Stimulated activated naive CD8-positive, alpha-beta T cell treated with anti-CD3 and anti-CD28 coated beads, Interleukin-15, Interleukin-2, amounts not matched to agents 100 U/mL and 50 U/mL, for 24 hours (primary cell): ENCODE measurements at places on chromosomes 16 and 17.

DNA sequence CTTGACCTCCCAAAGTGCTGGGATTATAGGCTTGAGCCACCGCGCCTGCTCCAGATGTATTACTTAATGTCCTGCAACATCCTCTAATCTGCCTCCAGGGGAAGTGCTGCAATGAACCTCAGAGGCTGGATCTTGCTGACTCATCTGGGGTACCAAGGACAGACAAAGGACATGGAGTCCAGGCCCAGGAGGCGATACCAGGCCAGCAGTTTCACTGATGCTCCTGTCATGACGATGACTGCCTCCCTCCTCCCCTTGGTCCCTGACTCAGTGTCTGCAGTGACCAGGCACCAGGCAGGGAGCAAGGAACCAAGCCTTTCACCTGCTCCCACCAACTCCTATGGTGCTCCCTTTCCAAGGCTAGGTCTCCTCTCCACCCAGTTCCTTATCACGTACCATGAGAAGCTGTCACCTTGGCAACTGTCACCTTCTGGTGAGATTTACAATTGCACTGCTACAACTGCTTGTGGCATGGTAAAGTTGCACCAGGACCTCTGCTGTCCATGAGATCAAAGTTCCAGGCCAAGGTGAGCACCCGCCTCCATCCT is 21.6 kb upstream of the PHOSPHO1 start:
- DNase-seq: no peak

DNA sequence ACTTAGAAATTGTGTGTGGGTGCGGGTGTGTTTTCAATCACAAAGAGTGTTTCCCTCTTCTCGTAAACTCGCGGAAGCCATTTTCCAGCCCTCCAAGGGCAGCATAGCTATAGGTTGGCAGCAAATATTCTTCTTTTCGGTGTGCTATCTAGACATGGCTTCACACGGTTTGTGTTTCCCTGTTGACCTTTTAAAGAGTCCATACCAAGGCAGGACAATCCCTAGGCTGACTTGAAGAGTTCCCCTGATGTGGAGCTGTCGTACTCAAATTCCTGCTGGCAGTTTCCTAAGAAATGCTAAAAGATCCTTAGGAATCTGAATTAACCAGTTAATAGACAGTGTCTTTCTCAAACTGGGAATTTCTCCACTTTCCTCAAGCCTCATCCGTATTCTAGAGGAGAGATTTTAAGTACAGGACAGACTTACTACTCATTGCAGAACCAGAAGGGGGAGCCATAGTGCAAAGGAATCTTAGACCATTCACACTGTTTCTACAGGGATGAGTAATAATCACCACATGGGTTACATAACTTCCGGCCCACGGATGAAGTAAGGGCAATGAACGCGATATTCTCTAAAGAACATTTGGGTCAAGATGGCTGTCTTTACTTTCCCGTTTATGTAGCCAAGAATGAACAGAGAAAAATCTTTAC is 288.6 kb upstream of the ELAC2 start:
- peak; percentile 12 for DNase-seq

- DNase-seq: no peak
Observed at GRCh38 chr16:65666132-65666941, 544.5 kb upstream of the CDH11 start.

- DNase-seq: no peak
Observed at GRCh38 chr17:42898147-42898811, 2.3 kb upstream of the G6PC1 start.

- DNase-seq: no peak
Observed at GRCh38 chr17:75173526-75173925, 9.2 kb downstream of the SUMO2 start.

DNA sequence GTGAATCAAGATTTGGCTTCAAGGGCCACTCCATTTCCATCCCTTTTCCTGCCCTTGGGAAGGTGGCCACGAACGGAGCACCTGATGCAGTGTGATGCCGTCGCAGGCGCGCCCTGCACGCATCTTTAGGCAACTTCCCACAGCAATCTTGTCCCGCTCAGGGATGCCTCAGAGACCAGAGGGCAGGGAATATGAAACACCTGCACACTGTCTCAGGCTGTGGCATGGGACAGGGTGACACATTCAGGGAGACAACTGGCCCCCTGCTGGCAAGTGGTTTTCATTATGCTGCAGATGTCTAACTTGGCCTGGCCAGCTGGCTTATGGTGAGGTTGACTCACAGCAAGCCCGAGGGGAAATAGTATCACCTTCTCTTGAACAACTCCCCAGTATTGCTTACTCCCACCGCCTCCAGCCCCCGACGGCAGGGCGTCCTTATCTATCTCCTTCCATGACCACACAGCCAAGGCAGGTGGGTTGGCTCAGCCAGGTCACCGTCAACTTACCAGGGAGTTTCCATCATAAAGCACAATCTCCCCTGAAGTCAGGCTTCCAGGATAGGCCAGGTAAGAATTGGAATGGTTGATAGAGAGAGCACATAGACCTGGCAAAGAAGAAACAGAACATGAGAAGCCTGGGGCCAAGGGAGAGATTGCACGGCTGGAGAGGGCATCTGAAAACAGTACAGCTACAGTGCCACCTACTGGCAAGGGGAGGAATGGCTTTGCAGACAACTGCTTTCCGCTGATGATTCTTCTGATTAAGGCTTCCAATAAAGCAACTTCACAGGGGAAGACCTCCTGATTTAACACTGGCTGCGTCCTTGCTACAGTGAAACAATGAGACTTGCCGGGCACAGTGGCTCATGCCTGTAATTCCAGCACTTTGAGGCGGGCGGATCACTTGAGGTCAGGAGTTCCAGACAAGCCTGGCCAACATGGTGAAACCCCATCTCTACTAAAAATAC is 21.1 kb downstream of the WIPI1 start:
- DNase-seq: peak; percentile 86

DNA sequence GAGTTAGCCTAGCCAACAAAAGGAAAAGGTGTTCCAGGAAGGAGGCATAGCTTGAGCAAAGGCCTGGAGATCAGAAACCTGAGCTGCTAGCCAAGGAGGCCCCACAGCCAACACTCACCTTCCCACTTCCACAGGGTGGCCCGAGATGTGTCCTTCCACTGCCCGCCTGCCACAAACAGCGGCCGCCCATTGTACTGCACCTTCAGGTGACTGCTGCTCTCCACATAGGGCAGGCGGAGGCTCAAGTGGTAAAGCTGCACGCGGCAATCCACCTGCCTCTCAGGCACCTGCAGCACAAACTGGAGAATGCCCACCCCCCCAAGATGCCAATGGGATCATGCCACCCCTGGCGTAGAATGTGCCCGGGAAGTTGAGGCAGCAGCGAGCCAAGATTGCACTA is 111.5 kb downstream of the RMI2 start:
- DNase-seq: no peak

GRCh38 chr17:72419866-72420774 is 299.3 kb downstream of the SOX9 start:
- DNase-seq: no peak

GRCh38 chr17:40481106-40481505 is 20.3 kb downstream of the TNS4 start:
- DNase-seq: no peak

- no peak for DNase-seq
Observed at GRCh38 chr17:57092779-57093178, 7.7 kb downstream of the AKAP1 start.

- peak; percentile 16 for DNase-seq
Observed at GRCh38 chr16:31386157-31386984, 6.8 kb upstream of the ITGAD start.

GRCh38 chr16:85819771-85820170 is 20.3 kb downstream of the COX4I1 start:
- no peak for DNase-seq

- no peak for DNase-seq
Observed at GRCh38 chr16:65032387-65032786, 89.5 kb downstream of the CDH11 start.

- no peak for DNase-seq
Observed at GRCh38 chr17:12983991-12984884, 33.6 kb downstream of the ELAC2 start.

DNA sequence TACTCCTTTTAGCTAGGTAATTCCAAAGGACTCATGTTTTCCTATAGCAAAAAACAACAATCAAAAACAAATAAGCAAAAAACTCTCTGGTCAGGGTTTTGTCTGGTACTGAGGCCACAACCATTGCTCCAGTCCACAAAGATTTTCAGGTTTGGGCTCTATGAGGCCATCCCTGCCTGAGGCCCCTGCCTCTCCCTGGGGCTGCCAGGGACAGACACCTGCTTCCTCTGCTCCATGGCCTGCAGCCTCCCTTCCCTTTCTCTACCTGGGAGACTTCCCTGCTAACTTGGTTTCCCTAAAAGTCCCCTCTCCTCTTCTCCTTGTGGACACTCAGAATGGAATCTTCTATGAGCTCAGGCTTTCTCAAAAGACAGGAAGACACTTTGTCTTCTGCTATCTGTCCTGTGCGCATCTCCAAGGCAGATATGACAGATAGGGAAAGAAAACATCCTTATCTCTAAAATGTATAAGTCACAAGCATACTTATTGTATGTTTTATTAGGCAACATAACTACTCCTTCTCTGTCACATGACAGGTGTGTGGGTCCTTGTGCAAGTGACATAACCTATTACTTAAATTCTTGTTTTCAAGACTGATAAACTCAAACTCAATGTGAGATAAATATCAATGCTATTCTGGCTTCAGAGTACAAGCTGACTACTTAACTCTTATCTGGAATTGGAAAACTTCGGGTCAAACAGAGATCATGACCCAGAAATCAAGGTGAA is 1.2 kb upstream of the ZDHHC1 start:
- DNase-seq: no peak

DNA sequence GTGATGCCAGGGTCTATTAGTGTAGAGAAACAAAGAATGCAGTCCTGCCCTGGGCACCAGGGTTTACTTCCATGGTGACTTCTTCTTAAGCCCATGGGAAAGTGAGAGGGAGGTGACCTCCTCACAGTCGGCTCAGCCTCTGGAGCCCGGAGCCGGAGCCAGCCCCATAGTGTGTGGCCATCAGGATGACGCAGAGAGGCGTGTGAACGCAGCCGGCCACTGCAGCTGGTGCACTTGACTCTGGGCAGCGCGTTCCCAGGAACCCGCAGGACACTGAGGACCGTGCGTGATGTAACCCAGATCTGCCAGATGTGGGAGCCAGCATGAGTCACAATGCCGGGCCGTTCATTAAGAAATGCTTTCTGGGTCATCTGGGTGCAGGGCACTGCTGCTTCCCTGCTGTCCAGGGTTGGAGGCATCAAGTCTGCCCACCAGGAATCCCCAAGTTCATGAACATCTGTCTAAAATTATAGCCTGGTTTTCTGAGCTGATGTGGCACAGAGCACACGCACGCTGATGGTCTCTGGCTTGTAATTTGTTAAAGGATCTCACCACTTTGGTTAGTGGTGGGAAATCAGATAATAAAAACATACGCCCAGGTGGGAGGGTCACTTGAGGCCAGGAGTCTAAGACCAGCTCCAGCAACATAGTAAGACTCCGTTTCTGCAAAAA is 114.1 kb downstream of the PITPNC1 start:
- DNase-seq: no peak

DNA sequence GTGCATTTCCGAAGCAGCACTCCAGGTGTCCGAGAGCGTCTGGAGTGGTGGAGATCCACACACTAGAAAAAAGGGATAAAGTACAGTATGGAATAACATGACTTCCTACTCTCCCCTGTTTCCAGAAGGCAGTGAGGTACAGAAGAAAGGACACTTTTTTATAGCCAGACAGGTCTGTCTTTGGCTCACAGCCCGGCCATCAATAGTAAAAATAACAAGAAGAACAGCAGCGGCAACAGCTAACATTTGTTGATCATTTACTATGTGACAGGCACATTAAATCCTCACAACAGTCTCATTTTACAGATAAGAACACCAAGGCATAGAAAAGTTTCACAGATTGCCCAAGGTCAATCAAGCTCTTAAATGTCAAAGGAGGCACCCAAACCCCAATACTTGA is 16.2 kb downstream of the DYNLRB2 start:
- DNase-seq: no peak

- DNase-seq: no peak
Observed at GRCh38 chr17:33014751-33015150, 23.1 kb downstream of the SPACA3 start.

- peak; percentile 19 for DNase-seq
Observed at GRCh38 chr17:30821871-30822723, 2.4 kb downstream of the CRLF3 start.

GRCh38 chr16:1818873-1819525 is 7.6 kb downstream of the HAGH start:
- no peak for DNase-seq

- DNase-seq: no peak
Observed at GRCh38 chr16:63050391-63050790, 1014.2 kb upstream of the CDH8 start.

GRCh38 chr17:61647047-61647446 is 56.0 kb upstream of the NACA2 start:
- no peak for DNase-seq

GRCh38 chr16:67767953-67768352 is 38.4 kb downstream of the RANBP10 start:
- no peak for DNase-seq

DNA sequence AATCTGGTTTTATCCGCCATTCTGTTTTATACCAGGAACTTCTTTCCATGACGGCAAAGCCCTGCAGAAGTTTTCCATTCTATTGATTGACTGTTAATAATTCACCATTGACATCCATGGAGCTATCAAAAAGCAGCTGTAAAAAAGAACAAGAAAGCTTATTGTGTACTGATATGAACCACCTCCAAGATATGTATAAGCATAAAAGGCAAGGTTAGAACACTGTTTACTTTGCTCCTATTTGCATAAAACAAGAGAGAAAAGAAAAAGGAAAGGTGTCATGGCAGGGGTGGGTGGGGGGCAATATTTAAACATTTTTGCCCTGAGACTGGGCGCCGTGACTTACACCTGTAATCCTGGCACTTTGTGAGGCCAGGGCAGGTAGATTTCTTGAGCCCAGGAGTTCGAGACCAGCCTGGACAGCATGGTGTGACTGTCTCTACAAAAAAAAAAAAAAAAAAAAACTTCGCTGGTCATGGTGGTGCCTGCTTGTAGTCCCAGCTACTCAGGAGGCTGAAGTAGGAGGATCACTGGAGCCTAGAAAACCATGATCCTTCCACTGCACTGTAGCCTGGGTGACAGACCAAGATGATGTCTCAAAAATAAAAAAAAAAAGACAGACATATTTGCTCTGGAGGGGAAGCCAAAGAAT is 52.5 kb downstream of the TMEM114 start:
- no peak for DNase-seq

DNA sequence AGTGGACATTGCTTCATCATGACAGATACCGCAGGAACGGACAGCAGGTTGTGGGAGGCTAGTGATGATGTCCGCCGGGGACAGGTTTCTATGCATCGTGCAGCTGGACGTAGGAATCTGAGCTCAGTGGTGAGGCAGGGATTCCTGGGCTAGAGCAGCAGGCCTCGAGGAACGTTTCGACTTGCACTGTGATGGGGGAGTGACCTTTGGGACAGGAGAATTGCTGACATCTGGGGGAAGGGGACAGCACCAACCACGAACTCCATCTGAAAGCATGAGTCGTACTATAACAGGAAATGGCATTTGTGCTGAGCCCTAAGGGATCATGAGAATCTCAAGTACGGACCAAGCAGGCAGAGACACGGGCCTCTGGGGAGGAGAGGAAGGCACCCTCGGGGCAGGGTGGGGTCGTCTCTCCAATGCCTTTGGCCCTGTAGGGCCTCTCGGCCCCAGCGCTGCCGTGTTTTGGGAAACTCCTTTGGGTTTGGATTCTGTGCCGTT is 65.8 kb upstream of the ENDOV start:
- DNase-seq: no peak

- peak; percentile 60 for DNase-seq
Observed at GRCh38 chr17:65359016-65359415, 202.4 kb downstream of the AXIN2 start.

- peak; percentile 15 for DNase-seq
Observed at GRCh38 chr16:16143038-16143763, 80.1 kb downstream of the ABCC6 start.

GRCh38 chr17:37179893-37180292 is 195.9 kb upstream of the C17orf78 start:
- no peak for DNase-seq

GRCh38 chr17:4980644-4981216 is 6.7 kb downstream of the CAMTA2 start:
- peak; percentile 45 for DNase-seq
